ENCODE measurements at places on chromosomes 6 and 20.

DNA sequence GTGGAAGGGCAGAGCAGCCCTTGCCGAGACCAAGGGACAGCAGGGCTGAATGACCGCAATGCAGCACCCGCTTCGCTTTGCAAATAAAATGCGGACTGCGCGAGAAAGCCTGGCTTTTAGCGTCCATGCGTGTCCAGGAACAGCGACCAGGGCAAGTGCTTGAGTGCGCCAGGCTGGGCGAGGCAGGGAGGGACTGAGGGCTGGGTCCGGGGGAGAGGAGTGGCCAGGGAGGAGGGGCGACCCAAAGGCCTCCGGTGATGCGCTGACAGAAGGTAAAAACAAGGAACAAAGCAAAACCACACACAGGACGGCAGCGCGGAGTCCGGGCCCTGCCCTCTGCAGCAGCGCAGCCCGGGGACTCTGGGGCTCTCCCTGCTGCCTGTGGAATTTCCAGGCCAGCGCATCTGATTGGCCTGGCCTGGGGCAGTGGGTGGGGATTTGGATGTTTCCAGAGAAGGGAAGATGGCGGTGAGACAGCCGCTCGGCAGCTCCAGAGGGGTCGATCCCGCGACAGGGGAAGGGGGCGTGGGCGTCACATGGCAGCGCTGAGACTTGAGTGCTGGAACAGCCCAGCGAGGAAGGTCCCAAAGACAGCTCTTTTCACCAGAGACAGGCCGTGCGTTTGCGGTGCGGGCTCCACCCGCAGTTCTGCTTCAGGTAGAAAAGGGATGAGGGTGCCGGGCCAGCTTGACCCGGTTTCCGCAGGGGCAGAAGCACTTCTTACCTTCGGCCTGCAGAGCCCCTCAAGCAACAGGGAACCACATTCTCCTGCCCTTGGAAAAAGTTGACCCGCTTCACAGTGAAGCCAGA is 51.8 kb downstream of the SSR1 start:
- DNase-seq, result peak; percentile 36

GRCh38 chr6:117317261-117317660 is 51.9 kb downstream of the VGLL2 start:
- no peak for DNase-seq

GRCh38 chr20:21762646-21763045 is 57.2 kb downstream of the PAX1 start:
- DNase-seq, result no peak

DNA sequence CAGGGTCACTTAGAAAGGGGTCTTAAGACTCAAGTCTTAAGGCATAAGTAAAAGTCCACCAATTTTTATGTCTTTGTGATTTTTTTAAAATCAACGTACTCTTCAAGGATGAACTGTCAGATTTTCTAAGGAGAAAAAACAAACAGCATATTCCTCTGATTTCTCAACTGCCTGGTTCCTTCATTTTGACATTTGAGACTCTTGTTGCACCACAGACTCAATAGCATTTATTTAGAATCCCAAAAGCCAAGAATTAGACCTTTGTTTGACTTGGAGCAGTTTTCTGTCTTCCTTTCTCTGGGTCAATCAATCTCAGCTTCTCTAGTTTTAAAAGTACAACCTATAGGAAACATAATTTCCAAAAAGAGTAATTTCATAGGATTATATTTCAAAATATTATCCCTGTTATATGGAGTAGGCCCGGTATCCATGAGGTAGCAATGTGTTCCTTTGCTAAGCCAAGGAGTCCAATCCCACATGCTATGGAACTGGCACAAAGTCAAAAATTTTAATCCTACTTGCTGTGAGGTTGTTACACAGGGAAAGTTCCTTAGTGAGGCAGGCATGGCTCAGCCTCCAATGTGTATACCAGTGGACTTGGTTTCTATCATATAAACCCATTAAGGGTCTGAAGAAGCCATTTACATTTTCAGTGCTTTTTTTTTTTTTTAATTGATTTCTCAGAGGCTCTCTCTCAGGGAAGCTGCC is 405.7 kb downstream of the KIF16B start:
- DNase-seq, result no peak

- no peak for DNase-seq
Measured at GRCh38 chr6:132819405-132820161, 5.2 kb downstream of the RPS12 start.

DNA sequence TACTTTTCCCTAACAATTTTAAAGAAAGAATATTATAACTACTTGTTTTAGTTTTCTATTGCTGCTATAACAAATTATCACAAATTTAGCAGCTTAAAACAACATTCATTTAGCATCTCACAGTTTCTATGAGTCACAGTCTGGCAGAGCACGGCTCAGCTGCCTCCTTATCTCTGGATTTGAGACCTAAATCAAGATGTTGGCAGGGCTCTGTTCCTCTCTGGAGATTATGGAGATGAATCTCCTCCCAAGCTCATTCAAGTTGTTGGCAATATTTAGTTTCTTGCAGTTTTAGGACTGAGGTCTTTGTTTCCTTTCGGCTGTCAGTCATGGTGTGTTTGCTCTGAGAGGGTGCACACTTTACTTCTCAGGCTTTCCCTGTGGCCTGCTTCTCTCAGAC is 1065.8 kb upstream of the EYS start:
- no peak for DNase-seq

DNA sequence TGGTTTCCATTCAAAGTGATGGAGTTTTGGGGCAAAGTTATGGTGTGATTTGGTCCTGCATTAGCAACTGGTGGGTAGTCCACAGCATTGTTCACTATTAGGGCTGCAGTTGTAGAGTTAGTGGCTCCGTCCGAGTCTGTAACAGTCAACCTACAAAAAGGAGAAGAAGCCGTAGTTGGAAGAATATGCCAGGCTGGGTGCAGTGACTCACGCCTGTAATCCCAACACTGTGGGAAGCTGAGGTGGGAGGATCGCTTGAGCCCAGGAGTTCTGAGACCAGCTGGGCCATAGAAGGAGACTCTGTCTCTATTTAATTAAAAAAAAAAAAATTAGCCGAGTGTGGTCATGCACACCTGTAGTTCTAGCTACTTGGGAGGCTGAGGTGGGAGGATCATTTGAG is 69.5 kb downstream of the KIAA0319 start:
- DNase-seq, result no peak
